ENCODE measurements at places on chromosomes 11 and 22.
A peak's percentile ranks its signal among the peaks of the same experiment; 100 is the strongest.

DNA sequence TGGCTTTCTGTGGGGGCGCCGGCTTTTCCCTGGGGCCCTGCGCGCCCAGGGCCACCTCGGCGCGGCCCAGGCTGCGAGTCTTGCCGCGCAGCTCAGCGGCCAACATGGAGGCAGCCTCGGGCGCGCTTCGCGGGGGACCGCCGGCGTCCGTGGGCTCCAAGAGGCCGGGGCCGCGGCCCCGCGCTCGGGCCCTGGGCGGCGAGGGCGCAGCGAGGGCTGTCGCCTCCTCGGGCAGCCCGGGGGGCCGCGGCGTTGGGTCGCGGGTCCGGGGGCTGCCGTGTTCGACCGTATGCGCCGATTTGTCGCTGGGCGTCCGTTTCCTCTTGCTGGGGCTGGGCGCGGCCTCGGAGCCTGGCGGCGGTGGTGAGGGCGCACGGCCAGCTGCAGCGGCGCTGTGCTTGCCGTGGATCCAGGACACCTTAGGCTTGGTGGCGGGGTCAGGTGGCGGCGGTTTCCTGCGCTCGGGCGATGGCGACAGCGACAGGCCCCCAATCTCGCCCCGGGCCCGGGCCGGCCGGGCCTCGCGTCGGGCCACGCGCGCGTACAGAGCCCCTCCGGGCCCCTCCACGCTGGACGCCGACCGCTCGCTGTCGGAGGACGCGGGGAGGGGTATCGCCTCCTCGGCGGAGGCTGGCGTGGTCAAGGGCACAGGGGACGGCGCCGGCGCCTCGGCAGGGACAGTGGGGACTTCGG is 11.9 kb downstream of the SCARF2 start:
- DNase-seq, result peak; percentile 31

GRCh38 chr11:110467556-110467955 is 37.8 kb downstream of the FDX1 start:
- no peak for DNase-seq

DNA sequence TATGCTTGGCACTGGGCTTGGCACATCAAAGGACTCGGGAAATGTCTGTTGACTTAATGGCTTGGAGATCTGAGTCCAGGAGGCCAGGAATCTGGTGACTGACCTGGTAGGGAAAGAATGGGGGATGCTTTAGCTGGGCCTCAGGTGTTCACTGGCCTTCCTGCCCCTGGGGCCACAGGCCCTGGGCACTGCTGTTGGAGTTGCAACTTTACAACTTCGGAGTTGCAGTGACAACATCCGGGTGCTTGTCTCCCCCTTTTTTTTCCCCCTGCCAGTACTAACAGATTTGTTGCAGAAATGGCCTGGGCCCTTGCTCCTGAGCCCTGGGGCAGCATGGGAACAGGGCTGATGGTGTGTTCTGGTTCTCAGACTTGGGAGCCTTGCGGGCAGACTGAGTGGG is 23.8 kb downstream of the OSBP2 start:
- no peak for DNase-seq

DNA sequence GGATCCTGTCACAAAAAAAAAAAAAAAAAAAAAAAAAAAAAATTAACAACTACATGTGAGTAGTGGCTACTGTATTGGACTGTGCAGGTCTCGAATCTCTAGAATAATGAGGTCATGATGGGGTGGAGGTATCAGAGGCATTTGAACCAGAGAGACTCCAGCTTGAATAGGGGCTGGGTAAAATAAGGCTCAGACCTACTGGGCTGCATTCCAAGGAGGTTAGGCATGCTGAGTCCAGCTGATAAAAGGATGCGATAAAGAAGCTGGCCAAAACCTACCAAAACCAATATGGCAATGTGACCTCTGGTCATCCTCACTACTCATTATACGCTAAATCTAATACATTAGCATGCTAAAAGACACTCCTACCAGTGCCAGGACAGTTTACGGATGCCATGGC is 5.9 kb upstream of the PACSIN3 start:
- DNase-seq, result no peak

DNA sequence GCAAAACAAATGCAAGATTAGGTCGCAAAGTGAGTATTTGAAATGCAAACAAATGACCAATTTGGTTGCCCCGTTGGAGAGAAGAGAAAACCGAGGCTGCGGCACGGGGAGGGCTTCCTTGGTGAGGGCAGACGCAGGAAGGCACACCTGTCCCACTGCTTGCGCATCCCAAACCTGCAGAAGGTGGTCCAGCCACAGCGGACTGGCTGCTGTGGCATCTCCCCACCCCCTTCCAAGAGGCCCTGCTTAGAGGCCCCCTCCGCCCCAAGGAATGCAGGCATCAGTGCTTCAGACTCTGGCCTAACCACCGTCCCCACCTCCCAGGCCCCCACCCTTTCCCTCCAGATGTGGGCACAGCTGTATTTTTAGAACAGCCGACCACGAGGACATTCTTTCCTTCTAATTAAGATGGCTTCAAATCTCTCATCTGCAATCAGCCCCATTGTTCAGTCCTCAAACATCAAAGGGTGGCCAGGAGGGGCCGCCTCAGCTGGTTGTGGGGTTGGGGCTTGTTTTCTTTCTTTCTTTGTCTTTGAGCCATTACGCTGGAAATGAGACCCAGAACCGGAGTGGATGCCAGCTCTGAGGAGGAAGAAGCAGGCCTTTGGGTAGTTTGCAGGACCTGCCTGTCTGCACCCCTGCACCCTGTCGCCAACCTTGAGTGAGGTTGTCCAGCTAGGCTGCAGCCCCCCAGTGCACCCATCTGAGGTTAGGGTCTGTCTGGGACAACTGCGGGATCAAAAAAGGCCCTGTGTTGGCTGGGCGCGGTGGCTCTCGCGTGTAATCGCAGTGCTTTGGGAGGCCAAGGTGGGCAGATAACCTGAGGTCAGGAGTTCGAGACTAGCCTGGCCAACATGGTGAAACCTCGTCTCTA is 9.4 kb upstream of the DERL3 start:
- DNase-seq, result peak; percentile 71

DNA sequence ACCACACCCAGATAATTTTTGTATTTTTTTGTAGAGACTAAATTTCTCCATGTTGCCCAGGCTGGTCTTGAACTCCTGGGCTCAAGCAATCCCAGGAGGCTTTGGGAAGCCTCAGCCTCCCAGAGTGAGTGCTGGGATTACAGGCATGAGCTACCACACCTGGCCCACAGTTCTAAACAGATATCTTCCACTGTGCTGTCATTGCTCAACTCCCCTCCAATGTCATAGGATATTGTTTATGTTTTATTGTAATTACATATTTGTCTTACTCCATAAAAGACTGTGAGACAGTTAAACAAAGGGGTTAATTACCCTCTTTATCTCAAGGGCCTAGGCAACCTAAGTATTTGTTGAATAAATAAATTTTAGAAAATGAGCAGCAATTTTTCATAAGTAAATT is 204.2 kb downstream of the GRM5 start:
- DNase-seq, result no peak

DNA sequence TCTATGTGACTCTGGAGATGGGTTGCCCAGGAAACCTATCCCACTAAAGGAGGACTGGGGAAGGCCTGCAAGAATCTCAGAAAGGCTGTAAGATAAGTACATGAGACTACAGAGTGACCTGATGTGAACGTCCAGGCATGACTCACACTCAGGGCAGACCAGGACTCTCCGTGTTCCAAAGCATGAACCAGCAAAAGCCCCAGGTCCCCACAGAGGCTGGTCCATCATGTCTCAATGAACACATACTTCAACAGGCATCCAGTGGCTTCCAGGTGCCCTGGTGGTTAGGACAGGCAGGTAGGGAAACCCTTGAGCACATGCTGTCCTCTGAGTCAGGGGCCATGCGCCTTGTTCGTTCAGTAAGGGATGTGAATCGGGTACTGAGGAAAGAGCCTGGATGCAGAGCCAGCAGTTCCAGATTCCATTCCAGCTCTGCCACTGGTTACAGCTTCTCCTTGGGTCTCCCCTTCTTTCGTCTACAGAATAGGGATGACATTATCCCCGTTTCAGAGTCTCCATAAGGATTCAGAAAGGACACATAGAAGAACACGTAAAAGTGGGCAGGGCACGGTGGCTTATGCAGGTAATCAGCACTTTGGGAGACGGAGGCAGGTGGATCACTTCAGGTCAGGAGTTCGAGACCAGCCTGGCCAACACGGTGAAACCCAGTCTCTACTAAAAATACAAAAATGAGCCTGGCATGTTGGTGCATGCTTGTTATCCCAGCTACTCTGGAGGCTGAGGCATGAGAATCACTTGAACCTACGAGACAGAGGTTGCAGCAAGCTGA is 129.0 kb upstream of the TEAD1 start:
- no peak for DNase-seq

DNA sequence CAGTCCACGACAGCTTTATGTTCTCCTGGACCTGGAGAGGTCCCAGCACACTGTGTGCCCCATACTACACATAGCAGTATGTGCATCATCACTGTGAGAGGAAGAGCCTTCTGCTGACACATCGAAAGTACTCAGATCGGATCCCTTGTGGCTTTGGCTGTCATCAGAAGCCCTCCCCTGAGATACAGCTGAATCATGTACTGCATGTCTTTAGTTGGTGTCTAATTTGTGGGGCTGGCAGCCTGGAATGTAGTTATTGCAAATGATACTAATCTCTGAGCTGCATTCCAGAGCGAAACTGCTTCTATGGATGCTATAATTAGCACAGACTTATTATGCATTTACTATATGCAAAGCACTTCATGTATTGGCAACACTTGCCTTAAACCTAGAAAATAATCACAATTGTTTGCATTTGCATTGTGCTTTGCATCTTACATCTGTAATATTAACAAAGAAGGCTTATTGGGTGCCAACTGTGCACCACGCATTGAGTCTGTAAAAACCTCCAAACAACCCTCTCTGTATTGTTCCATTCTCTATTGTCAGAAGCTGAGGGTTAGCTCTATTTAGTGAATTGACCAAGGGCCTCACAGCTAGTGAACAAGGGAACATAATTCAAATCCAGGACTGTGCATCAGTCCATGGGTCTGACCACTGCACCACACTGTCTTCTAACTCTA is 89.2 kb upstream of the CRTAM start:
- DNase-seq, result no peak

DNA sequence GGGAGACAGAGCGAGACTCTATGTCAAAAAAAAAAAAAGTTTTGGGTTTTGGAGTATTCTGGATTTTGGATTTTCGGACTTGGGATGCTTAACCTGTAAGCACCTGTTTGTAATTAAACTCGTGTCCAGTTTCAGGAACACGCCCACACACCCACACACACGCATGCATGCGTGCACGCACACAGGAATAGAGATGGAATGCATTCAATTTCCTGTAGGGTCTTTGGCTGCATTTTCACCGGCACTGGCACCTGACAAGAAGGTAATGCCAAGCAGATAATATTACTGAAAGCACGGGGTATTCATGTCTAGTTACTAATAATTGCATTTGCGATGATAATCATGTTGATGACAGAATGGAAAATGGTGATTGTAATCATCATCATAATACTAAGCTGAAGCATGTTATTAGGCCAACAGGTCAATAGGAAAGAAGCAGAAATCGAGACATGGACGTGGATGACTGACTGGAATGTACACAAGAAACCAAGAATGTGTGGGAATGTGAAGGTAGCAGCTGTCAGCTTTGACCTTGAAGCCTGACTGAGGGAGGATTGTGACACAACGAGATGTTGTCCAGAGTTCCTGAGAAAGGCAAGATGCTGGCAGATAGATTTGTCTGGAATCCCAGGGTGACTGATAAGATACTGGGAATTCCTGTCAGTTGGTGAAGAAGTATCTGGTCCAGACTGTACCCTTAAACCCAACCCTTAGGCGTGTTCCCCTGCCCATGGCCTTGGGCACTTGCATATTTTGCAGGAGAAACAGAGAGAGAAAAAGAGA is 108.6 kb downstream of the SYN3 start:
- no peak for DNase-seq

GRCh38 chr11:46728659-46729040 is 9.6 kb downstream of the F2 start:
- no peak for DNase-seq

DNA sequence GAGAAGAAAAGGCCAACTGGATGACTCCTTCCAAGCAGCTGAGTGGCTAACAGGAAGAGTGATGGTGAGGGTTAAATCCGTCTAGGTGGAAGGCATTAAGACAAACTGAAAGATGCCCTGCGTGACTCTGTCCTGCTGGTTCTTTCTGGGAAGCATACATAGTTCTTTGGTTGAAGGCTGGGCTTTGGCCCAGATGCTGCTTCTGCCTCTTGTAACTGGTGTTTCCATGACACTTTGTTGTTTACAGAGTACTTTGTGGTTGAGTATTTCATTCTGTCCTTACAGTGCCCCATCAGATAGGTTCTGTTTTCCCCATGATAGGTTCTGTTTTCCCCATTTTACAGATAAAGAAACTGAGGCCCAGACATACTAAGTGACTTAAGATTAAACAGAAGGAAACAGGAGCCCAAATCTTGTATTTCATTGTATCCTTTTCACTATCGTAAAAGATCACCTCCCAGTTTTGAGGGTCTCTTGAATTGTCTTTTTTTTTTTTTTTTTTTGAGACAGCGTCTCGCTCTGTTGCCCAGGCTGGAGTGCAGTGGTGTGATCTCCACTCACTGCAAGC is 124.3 kb upstream of the RASSF10 start:
- no peak for DNase-seq

- no peak for DNase-seq
These were observed 7.2 kb downstream of the JAML start for GRCh38 chr11:118217575-118217974.

- no peak for DNase-seq
These were observed 74.1 kb downstream of the LRP5 start for GRCh38 chr11:68386331-68386978.

DNA sequence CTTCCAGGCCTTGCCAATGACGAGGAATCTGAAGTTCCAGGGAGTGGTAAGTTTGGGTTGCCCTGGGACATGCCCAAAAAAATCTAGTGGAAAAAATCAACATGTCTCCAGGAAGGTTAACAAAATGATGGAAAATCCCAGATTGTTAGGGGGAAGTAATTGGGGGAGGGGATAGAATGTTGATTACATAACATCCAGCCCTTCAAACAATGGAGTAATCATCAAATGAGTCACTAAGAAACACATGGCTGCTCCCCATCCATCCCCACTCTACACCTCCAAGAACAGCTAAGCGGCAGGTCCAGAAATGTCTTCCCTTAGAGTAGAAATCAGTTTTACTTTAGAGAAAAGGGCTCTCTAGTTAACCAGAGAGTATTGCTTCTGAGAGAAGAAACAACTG is 94.9 kb downstream of the ETS1 start:
- DNase-seq, result no peak

DNA sequence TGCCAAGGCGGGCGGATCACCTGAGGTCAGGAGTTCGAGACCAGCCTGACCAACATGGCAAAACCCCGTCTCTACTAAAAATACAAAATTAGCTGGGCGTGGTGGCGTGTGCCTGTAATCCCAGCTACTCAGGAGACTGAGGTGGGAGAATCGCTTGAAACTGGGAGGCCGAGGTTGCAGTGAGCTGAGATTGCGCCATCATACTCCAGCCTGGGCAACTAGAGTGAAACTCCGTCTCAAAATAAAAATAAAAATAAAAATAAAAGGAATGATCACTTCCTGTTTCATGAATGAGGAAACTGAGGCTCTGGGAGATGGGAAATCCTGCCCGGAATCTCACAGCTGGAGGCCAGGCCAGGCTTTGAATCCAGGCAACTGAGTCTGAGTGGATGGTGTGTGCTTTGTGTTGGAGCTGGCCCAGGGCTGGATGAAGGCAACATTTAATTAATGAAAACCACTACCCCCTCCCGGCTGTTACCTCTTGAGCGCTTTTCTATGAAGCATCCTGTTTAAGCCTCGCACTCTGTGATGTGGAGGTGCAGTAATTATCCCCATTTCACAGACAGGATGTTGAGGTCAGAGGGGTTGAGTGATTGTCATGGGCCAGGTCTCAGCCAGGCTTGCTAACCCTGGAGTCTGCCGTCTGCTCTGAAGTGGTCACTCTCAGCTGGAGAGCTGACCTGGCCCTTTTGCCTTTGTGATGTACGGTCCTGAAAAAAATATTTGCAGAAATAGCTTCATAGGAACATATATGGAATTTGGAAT is 27.8 kb downstream of the LRP5 start:
- no peak for DNase-seq

Data from H9 (cell line).